ENCODE measurements at places on chromosomes 2 and 18.

GRCh38 chr2:109135359-109136197 is 6.6 kb downstream of the SH3RF3 start:
- no peak for DNase-seq

- peak; percentile 40 for DNase-seq
These were observed 1.2 kb upstream of the EMX1 start for GRCh38 chr2:72915907-72916742.

GRCh38 chr2:10504994-10505820 is 57.1 kb upstream of the ODC1 start:
- DNase-seq, result no peak

DNA sequence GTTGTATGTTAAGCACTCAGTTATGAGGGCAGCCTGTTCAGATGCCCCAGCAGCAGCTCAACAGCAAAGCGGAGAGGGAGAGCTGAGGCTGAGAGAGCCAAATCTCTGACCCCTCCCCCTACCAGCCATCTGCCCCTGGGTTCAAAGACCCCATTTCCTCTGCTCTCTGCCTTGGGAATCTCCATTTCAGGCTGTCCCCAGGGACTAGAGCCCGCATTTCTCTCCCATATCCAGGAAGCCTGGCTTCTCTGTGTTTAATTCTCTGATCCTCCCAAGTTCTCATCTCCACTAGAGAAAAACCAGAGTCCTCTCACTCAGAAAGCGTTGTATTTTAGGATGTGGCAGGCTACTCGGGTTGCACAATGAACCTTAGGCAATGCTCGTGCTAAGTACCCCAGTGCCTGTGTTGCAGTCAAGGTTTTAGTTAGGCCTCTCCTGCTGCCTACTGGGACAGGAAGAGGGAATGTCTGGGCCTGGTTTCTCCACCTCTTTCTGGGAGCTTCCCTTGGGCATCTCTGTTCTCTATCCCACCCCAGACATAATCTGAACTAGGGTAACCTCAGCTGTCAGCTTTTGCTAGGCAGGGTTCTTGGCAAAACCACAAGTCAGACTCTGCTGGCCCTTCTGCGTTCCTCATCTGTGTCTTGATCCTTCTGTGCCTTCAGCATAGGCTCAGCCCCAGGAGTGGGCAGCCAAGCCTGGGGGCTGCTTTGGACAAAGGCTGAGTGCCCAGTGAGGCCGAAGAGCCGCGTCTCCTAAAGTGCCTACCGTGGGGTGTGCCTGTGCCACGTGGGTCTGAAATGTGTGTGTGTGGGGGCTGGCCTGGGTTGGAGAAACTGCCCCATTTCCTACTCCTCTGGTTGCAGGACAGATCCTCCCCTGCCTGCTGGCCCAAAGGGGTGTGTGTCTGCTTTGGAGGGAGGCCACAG is 96.8 kb downstream of the STPG4 start:
- no peak for DNase-seq

DNA sequence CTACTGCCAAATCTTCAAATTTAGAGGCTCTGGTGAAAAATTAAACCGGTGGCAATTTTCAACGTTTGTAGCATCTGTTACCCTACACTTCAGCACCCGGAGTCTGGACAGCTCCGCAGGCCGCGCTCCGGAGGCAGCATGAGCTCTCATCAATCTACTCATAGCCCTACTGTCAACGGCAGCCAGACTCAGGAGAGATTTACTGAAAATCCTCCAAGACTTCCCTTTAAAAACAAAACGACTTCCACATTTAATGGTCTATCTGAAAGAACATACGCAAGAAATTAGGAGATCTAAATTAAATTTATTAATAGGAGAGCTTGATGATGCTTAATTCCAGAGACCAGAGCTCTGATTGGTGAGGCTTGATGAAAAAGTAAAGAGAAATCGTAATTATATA is 970 bp upstream of the ADCYAP1 start:
- DNase-seq, result peak; percentile 18

GRCh38 chr2:160087854-160088745 is 25.7 kb upstream of the PLA2R1 start:
- DNase-seq, result peak; percentile 44

- no peak for DNase-seq
These were observed 207.1 kb downstream of the SPAG16 start for GRCh38 chr2:213491376-213491775.

DNA sequence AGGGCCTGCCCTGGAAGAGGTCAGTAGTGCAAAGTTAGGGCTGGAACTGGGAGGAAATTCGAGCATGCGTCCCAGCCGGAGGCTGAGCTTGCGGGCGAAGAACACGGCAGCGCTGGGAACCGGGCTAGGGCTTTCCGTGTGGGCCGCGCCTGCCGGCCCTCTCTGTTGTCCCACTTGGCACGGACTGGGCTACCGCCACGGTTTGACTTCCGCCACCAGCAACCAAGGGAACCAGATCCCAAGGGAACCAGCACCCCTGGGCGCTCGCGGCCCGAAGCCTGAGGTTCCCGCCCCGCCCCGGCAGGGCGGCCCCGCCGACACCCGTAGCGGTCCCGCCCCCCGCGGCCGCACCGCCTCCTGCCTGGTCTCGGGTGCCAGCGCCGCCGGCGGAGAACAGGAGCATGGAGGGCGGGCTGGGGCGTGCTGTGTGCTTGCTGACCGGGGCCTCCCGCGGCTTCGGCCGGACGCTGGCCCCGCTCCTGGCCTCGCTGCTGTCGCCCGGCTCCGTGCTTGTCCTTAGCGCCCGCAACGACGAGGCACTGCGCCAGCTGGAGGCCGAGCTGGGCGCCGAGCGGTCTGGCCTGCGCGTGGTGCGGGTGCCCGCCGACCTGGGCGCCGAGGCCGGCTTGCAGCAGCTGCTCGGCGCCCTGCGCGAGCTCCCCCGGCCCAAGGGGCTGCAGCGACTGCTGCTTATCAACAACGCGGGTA is at the start of gene SPR:
SPR (plus strand) TSS at position 377 of the 708 bp plus-strand sequence; CDS start at position 402, 25 bp downstream.
- peak; percentile 65 for DNase-seq

- DNase-seq, result no peak
These were observed 79.4 kb downstream of the XRCC5 start for GRCh38 chr2:216188559-216188850.

GRCh38 chr2:133252780-133253355 is 315.4 kb downstream of the NCKAP5 start:
- DNase-seq, result no peak

GRCh38 chr18:23138471-23138870 is 3.2 kb downstream of the CABLES1 start:
- DNase-seq, result no peak

DNA sequence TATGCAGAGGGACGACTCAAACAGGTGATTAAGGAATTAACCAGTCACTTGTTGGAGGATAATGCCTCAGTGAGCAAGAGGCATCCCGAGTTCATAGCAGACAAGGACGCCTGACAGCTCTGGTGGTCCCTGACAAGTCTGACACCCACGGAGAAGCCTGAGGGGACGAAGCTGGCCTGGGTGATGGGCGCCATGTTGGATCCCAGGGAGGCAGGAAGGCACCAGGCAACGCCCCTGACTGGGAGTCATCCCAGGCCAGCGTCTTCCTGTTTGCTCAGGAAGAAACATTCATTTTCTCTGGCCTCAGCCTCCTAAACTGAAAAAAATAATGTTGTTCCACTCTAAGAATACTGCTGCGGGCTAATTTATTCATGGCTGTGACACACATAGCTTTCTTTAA is 92.1 kb upstream of the ATP8B1 start:
- DNase-seq, result no peak

DNA sequence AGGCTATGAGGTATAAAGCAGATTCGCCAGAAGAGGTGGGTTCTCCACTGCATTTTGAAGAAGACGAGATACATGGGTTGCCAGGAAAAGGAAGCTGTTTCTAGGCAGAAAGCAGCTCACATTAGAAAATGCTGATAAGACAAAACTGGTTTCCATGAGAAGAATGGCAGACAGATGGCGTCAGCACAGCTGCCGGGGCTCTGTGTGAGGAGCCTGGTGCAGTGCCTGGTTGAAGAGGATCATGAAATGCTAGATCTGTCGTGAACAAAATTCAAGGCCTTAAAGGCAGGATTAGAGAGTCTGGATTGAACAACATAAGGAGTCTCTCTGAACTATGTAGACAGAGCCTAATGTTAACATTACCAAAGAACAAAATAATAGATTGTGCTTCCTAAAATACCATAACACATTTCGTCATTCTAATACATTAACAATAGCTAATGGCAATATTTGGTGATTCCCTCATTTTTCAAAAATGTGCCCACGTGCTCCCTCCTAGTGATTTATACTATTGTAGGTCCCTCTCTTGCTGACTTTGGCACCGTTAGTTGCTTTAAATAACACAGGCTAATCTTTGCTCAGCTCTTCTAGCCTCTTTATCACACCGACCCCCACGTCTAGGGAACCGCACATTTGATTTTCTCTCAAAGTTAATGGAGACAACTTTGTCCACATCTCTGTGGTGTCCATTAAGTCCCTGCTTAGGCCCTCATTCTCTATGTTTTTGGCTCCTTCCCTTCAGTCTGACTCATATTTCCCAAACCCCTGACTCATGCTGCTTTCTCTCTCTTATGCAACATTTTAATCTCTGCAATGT is 38.2 kb downstream of the EFEMP1 start:
- no peak for DNase-seq

DNA sequence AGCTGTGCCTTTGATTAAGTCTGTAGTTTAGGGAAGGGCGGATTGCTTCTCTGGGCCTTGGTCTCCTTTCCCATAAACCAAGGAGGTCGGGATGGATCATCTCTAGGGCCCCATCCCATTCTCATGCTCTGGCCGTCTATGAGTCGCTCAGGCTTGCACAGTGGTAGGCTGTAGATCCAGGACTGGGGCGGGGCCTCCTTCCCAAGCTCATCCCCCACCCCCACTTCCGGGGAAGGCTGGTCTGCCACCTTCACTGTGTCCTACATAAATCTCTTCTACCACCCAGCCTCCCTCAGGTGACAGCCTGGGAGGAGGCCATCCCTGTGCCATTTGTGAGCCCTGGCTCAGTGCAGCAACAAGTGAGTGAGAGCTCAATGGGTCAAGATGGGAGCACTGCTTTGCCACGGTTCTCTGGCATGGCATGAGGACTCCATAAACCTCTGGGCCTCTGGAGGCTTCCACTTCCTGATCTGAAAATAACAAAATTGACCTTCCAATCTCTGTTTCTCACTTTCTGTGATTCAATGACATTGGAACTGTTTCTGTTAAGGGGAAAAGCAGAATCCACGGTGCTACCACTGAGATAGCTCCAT is 68.5 kb downstream of the SUMO1 start:
- DNase-seq, result peak; percentile 22

DNA sequence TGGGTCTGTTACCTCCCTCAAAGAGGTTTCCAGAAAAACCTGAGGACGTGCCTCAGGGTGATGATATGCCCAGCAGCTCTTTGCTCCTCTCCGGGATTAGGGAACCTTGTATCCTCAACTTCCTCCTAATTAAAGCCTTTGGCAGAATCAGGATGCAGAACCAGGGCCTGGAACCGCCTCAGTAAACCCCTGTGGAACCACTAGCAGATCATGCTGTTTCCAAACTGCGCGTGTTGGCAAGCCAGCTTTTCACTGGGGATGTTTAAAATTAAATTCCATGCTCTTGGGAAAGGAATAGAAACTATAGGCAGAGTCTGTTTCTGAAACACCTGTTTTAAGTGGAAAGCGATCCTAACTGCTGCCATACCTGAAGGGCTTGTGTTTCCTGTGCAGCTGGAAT is 26.4 kb downstream of the CRIM1 start:
- DNase-seq, result no peak

DNA sequence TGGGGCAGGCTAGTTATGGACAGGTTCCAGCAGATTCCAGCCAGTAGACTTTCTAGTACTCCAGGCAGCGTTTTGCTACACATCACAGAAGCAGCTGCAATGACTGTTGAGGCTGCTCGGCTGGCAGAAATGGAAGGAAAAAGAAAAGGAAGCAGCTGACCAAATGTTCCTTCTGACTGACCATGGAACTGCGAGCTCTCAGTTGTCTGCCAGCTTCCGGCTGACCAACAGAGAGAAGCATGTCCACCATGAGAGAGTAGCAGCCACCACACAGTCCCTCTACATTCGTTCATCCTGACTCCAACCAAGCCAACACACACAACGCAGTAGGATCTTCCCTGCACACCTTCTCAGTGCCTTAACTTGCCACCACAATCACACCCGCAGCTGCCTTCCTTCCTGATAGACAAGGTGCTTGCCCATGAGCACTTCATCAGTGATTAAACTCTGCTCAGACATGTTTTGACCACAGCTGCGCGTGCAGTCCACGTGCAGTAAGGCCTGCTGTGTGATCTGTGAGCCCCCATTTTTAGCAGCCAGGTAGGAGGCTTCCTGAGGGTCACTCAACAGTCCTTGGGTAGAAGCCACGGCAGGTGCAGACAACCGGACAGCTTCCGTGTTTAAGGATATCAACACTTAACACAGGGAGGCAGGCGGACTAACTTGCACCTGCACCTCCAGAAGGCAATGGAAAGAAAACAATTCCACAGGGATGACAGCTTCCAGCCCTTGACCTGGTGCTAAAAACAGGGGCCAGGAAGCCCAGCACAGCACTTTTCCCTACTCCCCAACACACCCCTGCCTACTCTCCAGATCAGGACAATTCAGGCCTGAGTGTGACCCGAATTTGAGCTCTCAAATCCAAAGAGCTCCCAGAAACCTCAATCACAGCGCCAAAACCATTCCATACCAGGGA is 996 bp downstream of the TGFBRAP1 start:
- peak; percentile 22 for DNase-seq

- DNase-seq, result no peak
These were observed 9.4 kb upstream of the PSD4 start for GRCh38 chr2:113164215-113164929.

DNA sequence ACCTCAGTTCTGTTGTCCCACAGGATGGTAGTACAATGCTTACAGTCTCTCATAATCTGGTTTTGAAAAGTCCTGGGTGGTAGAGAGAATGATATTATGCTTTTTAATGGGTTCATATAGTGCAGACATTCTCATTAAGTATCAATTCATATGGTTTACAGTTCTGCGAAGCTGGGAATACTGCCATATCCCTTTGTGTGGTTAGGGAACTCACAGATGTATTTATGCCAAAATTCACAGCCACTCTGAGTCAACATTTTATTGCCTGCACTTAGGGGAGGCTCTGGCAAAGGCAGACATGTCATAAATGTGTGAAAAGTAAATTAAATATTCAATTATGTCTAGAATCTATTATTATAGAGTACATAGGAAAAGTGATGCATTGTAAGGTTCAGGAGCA is 808.2 kb downstream of the SUCLG1 start:
- DNase-seq, result no peak

GRCh38 chr2:25844089-25844488 is 34.2 kb downstream of the ASXL2 start:
- no peak for DNase-seq

DNA sequence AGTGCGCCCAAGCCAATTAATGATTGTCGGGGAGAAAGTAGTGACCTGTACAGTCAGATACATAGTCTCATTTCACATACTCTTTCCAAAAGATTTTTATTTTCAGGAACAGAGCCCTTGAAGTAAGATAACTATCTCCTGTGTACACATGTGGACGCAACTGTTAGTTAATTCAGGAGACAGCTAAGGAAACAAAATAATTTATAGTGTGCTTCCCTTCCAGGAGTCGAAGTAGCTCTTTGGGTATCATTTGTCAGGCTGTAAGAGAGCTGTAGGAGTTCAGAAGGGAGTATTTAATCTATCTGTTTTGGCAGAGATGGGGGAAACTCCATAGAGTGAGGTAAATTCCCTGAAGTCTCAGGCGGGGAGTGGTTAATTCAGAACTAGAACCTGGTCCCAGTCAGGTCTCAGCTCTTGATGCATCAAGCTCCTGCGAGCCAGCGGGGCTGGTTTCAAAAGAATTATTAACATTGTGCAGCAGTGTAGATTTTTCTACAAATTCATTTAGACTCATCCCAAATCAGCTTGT is 63.0 kb downstream of the MAPK4 start:
- no peak for DNase-seq

GRCh38 chr18:23573626-23574431 is 12.5 kb downstream of the NPC1 start:
- no peak for DNase-seq
